ENCODE measurements at places on chromosomes 5 and 9.

DNA sequence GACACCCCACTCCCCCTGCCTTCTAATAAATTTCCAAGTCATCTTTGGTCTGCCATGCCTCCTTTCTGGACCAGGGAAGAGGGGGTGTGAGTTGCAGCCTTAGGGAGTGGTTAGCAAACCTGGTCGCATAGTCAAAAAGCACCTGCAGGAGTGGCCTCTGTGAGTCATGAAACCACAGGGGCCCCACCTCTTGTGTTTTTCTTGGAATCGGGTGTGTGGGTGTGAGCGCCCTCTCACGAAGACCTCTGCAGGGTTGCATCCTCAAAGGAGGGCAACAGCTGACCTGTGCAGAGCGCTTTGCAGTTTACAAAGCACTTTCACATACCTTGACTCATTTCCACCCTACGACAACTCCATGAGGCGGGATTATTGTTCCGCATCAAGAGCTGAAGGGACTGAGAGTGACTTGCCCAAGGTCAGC is 36.8 kb upstream of the TEX48 start:
- no peak for DNase-seq

GRCh38 chr5:136506131-136506530 is 140.8 kb upstream of the TRPC7 start:
- no peak for DNase-seq

DNA sequence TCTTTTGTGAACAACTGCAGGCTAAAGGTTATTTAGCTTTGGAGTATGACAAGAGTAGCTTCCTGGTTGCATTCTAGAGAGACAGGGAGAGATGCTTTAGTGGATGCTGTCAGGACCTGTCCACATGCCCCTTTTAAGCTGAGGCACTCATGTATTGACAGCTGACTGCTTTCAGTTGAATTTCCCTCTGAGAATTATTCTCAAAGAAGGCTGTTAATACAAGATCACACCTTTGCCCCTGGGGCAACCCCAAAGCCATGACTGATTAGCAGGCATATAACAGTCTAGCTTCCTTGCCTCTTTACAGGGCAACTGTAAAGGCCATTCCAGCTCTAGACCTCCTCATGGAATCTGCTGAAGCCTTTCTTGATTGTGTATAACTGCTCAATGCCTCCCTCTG is 117.6 kb upstream of the ATP10B start:
- no peak for DNase-seq

DNA sequence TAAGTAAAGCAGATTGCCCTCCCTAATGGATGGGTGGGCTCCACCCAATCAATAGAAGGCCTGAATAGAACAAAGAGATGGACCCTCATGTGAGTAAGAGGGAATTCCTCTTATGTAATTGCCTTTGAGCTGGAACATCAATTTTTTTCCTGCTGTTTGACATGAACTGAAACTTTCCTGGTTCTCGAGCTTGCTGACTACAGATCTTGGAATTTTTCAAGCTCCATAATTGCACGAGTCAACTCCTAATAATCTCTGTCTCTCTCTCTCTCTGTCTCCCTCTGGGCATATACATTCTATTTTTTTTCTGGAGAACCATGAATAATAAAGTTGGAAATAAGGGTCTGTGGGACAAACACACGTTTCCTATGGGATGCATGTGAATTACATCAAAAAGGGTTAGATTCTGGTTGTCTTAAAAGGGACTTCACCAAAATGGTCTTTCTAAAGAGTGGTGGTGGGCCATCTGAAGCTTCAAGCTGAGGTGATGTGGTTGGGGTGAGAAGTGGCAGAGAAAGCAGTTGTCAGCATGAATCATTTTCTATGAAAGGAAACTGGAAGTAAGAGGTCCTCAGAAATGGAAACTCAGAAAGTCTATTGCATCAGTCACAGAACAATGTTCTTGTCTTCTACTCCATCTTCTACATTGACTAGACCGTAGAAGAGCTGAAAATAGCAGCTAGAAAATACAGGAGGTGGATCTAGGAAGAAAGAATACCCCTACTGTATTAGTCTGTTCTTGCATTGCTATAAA is 47.0 kb upstream of the HOMER1 start:
- peak; percentile 30 for DNase-seq

GRCh38 chr5:1343315-1343751 is 1.6 kb downstream of the CLPTM1L start:
- no peak for DNase-seq

- DNase-seq: peak; percentile 70
These were observed 4.2 kb downstream of the GCNT1 start for GRCh38 chr9:76463211-76463610.

DNA sequence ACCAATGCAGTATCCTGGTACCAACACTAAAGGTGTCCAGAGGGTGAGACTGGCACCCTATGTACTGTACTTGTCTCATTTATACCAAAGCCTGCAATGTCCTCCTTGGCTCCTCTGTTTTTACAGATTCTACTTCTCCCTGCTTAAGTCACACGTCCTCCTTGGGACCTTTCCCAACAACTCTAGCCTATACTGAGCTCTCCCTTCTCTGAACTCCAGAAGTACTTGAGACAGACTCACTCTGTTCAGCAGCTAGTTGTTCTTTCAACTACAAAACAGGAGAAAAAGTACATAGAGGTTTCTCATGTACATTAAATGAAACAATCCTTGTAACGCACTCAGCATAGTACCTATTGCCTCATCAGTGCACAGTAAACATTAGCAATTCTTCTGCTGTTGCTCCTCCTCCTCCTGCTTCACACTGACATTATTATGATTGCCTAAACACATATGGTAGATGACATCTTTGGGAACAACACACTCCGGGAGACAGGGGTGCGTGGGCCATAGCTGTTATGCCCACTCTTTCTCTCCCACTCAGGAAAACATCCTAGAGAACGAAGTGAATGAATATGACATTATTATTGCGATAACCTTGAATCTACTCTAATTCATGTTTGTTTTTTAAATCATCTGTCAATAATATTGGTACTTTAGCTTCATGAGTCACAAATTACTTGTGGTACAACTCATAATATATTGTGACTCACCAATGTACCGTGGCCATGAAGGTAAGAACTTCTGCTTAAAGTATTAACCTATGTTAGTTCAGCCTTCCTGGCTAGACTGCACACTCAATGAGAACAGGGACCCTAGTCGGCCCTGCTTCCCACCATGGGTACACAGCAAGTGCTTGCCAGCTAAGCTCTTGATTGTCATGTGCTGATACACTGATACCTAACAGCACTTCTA is 180.3 kb upstream of the ADRA1B start:
- no peak for DNase-seq

DNA sequence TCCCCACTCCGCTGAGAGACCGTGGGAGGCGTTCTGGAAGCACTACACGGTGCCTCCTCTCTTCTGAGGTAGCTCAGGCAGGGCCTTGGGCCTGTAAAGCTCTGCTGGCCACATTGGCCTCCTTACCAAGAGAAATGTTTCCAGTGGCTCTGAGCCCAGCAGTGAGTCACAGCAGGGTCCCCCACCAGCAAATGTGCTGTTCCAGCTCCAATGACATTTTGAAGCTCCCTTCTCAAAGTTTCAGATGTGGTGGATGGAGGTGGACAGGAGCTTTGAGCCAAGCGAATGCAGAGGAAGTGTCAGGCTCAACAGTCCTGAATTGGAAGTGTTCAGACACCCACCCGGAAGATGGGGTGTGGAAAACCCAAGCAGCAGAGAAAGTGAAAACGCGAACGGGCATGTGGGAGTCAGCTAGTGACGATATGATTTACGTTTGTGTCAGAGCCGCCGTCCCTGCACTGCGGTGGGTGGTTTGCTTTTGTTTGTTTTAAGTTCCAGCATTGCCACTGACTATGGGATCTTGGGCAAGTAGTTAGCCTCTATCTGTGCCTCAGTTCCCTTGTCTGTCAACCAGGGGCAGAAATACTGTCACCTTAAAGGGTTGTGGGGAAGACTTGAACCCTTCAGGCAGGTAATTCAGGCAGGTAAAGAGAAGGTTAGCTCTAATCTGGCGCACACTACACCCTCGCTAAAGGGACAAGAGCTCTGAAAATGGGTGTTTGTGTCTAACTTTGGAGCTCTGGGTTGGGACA is 38.2 kb downstream of the C5orf15 start:
- DNase-seq: no peak

DNA sequence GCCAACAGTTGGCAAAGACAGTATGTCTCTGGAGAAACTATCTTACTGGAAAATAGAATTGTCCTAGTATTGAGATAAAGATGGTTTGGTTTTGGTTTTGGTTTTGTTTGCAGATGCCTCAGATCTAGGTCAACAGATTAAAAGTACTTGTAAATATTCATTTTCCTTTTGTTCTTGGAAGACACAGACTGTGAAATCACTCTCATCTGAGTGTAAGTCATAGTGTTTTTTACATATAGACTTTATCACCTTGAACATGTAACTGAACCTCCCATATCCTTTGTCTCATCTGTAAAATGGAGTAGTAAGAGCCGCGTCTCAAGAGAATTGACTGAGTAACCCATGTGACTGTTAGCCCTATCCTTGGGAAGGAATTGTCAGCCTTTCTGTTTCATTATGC is 34.3 kb downstream of the MAP3K1 start:
- DNase-seq: no peak

DNA sequence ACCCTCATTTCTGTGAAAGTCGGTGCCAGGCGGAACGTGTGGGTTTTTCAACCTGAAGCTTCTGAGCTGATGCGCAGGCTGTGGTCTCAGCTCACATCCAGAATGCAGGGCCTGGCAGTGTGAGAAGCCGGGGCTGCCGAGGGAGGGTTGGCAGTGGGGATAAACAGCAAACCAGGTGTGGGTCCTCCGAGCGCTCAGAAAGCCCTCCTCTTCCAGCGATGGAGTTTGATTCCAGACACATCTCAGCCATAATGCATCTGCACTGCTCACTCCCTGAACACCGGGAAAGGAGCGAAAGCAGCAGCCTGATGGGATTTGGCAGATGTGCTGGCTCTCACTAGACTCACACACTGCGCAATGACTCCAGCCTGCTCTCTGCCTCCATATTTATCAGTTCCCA is 280.1 kb downstream of the HSPA4 start:
- no peak for DNase-seq

- no peak for DNase-seq
These were observed 24.2 kb upstream of the CAMLG start for GRCh38 chr5:134714120-134714519.

- DNase-seq: no peak
These were observed 86.7 kb downstream of the KCNIP1 start for GRCh38 chr5:170590566-170590965.

GRCh38 chr9:87525546-87526303 is 28.1 kb downstream of the DAPK1 start:
- DNase-seq: no peak

DNA sequence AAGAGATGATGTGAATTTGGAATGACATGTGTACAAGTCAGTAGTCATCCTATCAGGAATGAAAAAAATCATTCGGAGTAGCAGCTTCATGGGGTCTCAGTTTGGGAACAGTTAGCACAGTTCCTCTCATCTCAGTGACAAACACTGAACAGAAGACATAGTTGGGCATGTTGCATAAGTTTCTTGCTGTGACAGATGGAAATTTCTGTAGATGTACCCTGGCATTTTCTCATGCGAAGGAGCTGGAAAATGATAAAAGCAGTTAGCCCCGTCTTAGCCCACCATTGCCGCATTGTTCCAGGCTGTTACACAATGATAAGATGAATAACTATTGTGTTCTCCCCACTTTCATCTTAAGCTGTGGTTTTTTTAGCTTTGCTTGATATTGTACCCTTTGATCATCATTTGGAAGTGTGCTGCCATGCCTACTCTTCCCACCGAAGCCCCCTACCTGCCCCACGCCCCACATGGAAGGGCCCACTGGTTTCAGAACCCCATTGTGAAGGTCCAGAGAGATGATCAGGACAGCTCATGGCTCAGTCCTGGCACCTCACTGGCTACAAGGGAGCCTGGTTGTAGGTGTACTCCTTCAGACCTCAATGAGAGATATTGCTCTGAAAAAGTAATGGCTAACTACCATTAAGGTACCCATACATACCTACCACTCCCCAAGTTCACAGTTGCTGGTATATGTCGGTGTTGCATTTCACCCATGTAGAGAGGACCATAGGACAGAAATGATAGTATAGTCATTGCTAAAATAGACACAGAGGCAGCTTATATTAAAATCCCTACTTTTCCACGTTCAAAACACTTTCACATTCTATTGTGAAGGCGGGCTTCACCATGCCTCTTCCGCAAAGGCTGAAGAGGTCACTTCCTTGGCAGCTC is 38.8 kb downstream of the SFXN1 start:
- DNase-seq: no peak

DNA sequence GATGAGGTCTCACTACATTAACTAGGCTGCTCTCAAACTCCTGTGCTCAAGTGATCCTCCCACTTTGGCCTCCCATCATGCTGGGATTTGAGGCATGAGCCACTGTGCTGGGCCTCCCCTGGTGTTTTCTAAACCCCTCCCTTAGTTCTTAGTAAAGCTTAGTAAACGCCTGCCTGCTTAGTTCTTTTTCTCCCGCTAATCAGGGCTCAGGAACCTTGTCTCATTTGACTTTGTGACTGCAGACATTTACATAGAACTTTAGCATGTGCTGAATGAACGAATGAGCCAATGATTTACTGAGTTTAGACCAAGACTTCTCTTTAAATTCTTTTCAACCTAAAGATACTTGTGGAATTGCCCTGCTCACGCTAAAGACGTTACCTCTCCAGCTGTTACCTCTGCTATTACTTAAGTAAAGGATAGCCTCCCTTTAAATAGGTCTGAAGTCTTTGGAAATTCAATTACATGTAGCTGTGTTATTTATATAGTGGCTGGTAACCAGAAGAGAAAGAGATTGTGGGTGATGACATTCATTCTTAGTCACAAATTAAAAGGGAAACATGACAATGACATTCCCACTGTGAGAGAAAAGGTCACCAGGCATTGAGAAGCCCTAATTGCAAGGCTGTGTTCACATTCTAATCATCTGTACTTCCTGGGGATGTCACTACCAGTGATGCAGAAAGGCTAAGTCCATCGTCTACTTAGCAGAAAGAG is 18.6 kb upstream of the SUSD1 start:
- DNase-seq: no peak

GRCh38 chr5:7261049-7261448 is 134.9 kb upstream of the ADCY2 start:
- DNase-seq: peak; percentile 61

- DNase-seq: no peak
These were observed 23.9 kb downstream of the DCP2 start for GRCh38 chr5:113000466-113000865.

- DNase-seq: peak; percentile 35
These were observed 1.8 kb downstream of the FEM1C start for GRCh38 chr5:115542651-115543364.

GRCh38 chr5:168600409-168600808 is 21.2 kb upstream of the PANK3 start:
- no peak for DNase-seq

GRCh38 chr9:25724424-25724823 is 46.2 kb upstream of the TUSC1 start:
- DNase-seq: no peak

All from NAMALWA (cell line).